Naive thymus-derived CD8-positive, alpha-beta T cell (primary cell): ENCODE measurements at places on chromosomes 2 and 18.

GRCh38 chr2:168574856-168575630, 119.0 kb downstream of the CERS6 start:
- H3K4me1 ChIP-seq, result peaks cover 39% of the 10 kb centered on the region
- no peaks in the 10 kb centered on the region for H3K27me3 ChIP-seq
- no peaks in the 10 kb centered on the region for H3K36me3 ChIP-seq
- H3K4me3 ChIP-seq, result no peak overlapping the region
- peak overlapping the region; percentile 30 for H3K27ac ChIP-seq
- DNase-seq, result no peak

DNA sequence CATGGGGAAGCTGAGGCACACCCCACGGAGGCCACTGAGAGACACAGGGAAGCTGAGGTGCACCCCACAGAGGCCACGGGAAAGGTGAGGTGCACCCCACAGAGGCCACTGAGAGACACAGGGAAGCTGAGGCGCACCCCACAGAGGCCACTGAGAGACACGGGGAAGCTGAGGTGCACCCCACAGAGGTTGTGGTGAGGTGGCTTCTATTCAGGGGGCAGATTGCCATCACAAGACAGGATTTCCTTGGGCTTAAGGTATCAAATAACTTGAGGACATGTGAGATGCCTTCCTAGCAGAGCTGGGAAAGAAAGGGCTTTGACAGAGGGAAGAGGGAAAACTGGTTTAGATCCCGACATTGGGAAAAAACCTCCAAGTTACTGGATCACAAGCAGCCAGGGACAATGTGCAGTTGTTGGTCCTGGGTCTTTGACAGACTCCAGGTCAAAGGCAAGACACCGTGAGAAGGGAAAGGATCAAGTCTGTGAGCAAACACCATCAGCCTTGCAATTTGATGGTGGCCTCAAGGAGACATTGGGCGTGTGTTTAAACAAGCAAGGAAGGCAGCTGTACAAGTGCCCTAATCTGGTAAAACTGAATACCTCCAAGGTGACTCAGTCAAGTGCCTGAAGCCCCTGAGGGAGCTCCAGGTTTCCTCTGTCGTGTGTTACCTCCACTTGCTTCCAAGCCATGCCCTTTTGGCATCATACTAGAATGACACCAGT, 133.2 kb upstream of the EPAS1 start:
- H3K27me3 ChIP-seq, result no peaks in the 10 kb centered on the region
- no peak for DNase-seq
- H3K36me3 ChIP-seq, result peaks cover 10% of the 10 kb centered on the region
- no peaks in the 10 kb centered on the region for H3K4me1 ChIP-seq
- no peak overlapping the region for H3K27ac ChIP-seq
- no peak overlapping the region for H3K4me3 ChIP-seq

GRCh38 chr2:241147336-241147735, 1.9 kb downstream of the PASK start:
- H3K27ac ChIP-seq, result no peak overlapping the region
- peaks cover 7% of the 10 kb centered on the region for H3K36me3 ChIP-seq
- H3K27me3 ChIP-seq, result no peaks in the 10 kb centered on the region
- H3K4me3 ChIP-seq, result peak overlapping the region; percentile 90

- H3K4me1 ChIP-seq, result no peaks in the 10 kb centered on the region
- DNase-seq, result no peak
- H3K36me3 ChIP-seq, result no peaks in the 10 kb centered on the region
Measured at GRCh38 chr18:65039578-65039977, 711.2 kb upstream of the CDH7 start.

GRCh38 chr2:2762166-2762908, 431.3 kb upstream of the MYT1L start:
- no peaks in the 10 kb centered on the region for H3K36me3 ChIP-seq
- no peak overlapping the region for H3K4me3 ChIP-seq
- H3K27ac ChIP-seq, result no peak overlapping the region

DNA sequence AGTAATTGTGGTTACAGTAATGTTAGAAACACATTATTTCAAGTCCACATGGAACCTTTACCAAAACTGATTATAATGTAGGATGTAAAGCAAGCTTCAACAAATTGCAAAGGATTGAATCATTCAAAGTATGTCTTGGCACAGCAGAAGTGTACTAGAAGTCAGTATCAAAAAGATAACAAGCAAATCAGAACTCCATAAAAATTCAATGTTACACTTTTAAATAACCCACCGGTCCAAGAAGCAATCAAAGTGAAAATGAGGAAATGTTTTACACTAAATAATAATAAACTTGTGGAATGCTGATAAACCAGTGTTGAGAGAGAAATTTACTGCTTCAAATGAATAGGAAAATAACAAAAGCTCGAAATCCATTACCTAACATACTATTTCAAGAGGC, 47.7 kb downstream of the TTC21B start:
- H3K36me3 ChIP-seq, result peaks cover 79% of the 10 kb centered on the region
- no peak for DNase-seq
- no peak overlapping the region for H3K27ac ChIP-seq
- no peak overlapping the region for H3K4me3 ChIP-seq
- H3K27me3 ChIP-seq, result no peaks in the 10 kb centered on the region

GRCh38 chr2:96400049-96401000, 64.8 kb downstream of the NCAPH start:
- H3K27ac ChIP-seq, result no peak overlapping the region
- no peak for DNase-seq

GRCh38 chr2:227939271-227940027, 68.0 kb downstream of the DAW1 start:
- H3K27ac ChIP-seq, result no peak overlapping the region
- peaks cover 4% of the 10 kb centered on the region for H3K36me3 ChIP-seq
- H3K27me3 ChIP-seq, result peaks cover 11% of the 10 kb centered on the region
- no peak overlapping the region for H3K4me3 ChIP-seq

GRCh38 chr2:45370369-45370768, 240.7 kb downstream of the SRBD1 start:
- H3K27ac ChIP-seq, result no peak overlapping the region
- H3K36me3 ChIP-seq, result no peaks in the 10 kb centered on the region
- no peak overlapping the region for H3K4me3 ChIP-seq
- DNase-seq, result no peak
- H3K4me1 ChIP-seq, result no peaks in the 10 kb centered on the region
- peaks cover 1% of the 10 kb centered on the region for H3K27me3 ChIP-seq

GRCh38 chr2:18477293-18477692, 83.2 kb downstream of the RDH14 start:
- no peak for DNase-seq
- H3K4me1 ChIP-seq, result no peaks in the 10 kb centered on the region
- no peaks in the 10 kb centered on the region for H3K36me3 ChIP-seq
- H3K4me3 ChIP-seq, result no peak overlapping the region
- no peak overlapping the region for H3K27ac ChIP-seq
- peaks cover 7% of the 10 kb centered on the region for H3K27me3 ChIP-seq

DNA sequence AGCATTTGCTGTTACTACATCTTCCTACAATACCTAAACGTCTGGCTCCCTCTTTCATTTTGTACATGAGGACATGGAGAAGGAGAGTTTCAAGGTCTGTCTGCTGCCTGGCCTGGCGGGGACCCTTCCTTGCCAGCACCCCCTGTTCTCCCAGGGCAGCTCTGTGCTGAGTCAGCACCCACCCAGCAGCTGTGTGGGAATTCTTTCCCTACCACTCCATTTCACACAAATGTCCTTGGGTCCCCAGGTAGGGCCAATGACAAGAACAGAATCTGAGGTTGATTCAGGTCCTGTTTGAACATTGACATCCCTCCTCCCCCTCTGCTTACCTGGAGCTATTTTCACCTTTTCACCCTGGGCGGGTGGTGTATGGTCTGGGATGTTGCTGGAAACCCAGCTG, 129.9 kb upstream of the ITGA6 start:
- DNase-seq, result no peak
- no peak overlapping the region for H3K4me3 ChIP-seq
- peaks cover 3% of the 10 kb centered on the region for H3K27me3 ChIP-seq
- no peaks in the 10 kb centered on the region for H3K36me3 ChIP-seq

GRCh38 chr2:180675170-180675569, 305.2 kb upstream of the UBE2E3 start:
- no peak overlapping the region for H3K4me3 ChIP-seq
- no peak overlapping the region for H3K27ac ChIP-seq
- no peak for DNase-seq
- H3K36me3 ChIP-seq, result no peaks in the 10 kb centered on the region
- peaks cover 8% of the 10 kb centered on the region for H3K27me3 ChIP-seq
- H3K4me1 ChIP-seq, result no peaks in the 10 kb centered on the region

DNA sequence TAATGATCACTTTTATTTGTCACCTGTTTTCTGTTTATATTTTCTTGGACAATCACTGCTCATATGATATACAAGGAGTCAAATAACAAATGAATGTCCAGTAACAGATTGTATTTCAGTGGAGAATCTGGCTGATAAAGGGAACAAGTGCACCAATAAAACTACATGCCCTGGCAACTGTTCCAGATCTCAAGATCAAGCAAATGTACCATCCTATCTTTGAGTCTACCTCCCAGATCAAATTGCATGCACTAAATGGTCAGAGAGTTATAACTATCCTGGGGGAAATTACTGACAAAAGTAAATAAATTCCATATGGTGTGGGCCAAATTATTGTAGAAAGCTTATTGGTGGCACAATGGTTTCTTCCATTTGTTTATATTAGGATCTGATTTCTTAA, 452.8 kb downstream of the MBD2 start:
- no peak overlapping the region for H3K4me3 ChIP-seq
- H3K27me3 ChIP-seq, result no peaks in the 10 kb centered on the region
- H3K4me1 ChIP-seq, result no peaks in the 10 kb centered on the region
- H3K27ac ChIP-seq, result no peak overlapping the region

DNA sequence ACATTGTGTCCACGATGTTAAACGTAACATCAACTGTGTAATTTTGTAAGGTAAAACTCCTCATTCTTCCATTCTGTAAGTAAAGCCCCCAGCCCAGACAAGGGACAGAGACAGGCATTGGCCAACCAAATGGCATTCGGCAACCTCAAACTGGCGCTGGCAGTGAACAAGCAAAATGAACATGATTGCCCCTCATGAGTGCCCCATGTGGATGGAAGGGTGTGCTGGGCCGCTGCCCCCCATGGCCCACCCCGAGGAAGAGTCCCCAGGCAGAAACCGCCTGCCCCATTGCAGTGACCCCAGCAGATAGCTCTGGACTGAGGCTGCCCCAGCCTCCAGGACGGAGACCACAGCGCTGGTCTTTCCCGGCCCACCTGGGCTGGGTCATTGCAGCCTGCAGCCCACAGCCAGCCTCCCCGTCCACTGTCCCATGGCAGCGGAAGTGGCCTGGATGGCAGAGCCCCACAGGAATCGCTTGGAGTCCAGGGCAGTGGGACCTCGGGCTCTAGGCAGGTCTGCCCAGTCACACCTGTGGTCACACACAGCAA, 220.2 kb downstream of the HDAC4 start:
- no peak overlapping the region for H3K27ac ChIP-seq
- no peak for DNase-seq
- no peak overlapping the region for H3K4me3 ChIP-seq
- no peaks in the 10 kb centered on the region for H3K27me3 ChIP-seq
- H3K4me1 ChIP-seq, result peaks cover 6% of the 10 kb centered on the region

GRCh38 chr18:30792051-30792450, 250.5 kb downstream of the DSC3 start:
- H3K27me3 ChIP-seq, result no peaks in the 10 kb centered on the region
- no peaks in the 10 kb centered on the region for H3K4me1 ChIP-seq
- no peak overlapping the region for H3K27ac ChIP-seq
- no peak for DNase-seq
- H3K36me3 ChIP-seq, result no peaks in the 10 kb centered on the region
- H3K4me3 ChIP-seq, result no peak overlapping the region

DNA sequence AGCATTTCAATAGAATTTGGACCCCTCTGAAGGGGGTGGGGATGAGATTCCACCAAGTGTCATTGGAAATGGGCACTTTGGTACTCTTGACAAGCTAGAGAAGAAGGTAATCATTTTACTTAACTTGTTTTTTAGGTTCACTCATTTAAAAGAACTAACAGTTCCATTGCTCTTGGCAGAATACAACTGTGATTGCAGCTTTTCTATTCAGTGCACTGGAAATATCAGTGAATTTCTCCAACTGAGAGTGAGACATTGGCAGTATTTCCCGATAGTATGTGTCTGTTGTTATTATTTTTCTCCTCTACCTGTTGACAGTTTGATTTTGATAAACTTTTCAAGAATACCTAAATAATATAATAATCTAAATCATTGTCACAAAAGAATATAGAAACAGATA, 1356.7 kb upstream of the NXPH2 start:
- H3K4me1 ChIP-seq, result no peaks in the 10 kb centered on the region
- no peak overlapping the region for H3K27ac ChIP-seq
- no peaks in the 10 kb centered on the region for H3K36me3 ChIP-seq

- H3K4me1 ChIP-seq, result peaks cover 13% of the 10 kb centered on the region
- H3K4me3 ChIP-seq, result no peak overlapping the region
- no peaks in the 10 kb centered on the region for H3K27me3 ChIP-seq
- no peak for DNase-seq
- H3K27ac ChIP-seq, result no peak overlapping the region
Measured at GRCh38 chr2:71129902-71130151, 202 bp downstream of the MCEE start.

GRCh38 chr2:84443477-84443876, 15.6 kb downstream of the SUCLG1 start:
- no peaks in the 10 kb centered on the region for H3K27me3 ChIP-seq
- DNase-seq, result no peak
- no peak overlapping the region for H3K4me3 ChIP-seq

GRCh38 chr2:16660114-16660513, 5.5 kb downstream of the CYRIA start:
- H3K4me1 ChIP-seq, result peaks cover 93% of the 10 kb centered on the region
- H3K36me3 ChIP-seq, result no peaks in the 10 kb centered on the region

DNA sequence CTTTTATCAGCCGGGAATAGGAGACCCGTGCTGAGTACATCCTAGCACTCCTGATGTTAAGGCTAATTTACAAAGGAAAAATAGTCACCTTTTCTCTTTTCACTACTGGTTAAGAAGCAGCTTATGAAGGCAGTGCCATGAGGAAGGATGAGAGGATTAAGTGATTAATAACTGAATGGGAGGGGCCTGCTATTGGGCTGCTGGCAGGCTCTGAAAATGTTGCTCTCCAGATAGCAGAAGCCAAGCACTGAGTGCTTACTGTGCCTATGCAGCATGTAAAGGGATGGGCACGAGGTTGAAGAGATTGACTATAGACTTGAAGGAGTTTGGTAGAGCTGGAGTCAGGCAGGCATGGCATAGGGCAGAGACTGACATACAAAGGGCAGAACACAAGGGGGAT, 282.4 kb upstream of the THSD7B start:
- no peaks in the 10 kb centered on the region for H3K4me1 ChIP-seq
- DNase-seq, result no peak
- H3K4me3 ChIP-seq, result no peak overlapping the region
- H3K36me3 ChIP-seq, result no peaks in the 10 kb centered on the region
- no peak overlapping the region for H3K27ac ChIP-seq

DNA sequence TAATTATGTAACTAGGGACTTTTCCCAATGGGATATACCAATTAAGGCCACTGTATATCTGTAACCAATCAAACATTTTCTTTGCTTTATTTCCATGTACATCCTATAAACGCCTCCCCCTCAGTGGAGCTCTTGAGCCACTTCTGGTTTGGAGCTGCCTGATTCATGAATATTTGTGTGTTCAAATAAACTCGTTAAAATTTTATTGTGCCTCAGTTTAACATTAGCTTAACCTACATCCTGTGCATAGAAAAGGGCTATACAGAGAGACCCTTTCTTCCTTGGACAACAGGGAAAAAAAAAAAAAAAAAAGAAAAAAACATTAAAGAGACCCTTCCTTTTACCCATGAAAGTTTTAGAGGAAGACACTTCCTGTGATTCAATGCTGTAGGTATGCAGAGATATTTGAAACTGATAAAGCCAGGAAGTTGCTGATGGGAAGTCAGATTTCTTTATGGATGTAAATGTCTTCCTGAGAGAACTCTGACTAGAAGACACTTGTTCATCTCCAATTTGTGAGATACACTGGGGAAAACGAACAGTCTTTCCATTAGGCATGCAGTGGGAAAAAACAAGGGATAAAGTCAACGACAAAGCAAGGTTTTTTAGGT, 614.6 kb upstream of the SOX11 start:
- H3K4me3 ChIP-seq, result no peak overlapping the region
- no peaks in the 10 kb centered on the region for H3K27me3 ChIP-seq
- DNase-seq, result no peak
- no peak overlapping the region for H3K27ac ChIP-seq
